ENCODE measurements at places on chromosomes 1 and 21.

DNA sequence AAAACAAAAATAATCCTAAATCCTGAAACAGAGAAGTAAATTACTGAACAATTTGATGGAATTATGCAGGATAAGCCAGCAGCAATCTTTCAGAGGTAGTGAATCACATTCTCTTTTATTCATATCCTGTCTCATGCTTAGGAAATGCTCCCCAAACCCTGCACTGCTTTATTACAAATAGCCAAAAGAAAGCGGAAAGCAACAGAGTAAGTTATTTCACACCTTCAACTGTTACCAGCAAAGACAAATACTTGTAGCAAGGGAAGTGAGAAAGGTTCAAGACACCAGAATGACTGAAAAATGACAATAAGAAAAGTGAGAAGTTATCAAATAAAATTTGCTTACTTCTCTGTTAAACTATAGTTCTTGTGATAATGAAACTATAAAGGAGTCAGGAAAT is 6.2 kb downstream of the ZRANB2 start:
- no peak for DNase-seq

DNA sequence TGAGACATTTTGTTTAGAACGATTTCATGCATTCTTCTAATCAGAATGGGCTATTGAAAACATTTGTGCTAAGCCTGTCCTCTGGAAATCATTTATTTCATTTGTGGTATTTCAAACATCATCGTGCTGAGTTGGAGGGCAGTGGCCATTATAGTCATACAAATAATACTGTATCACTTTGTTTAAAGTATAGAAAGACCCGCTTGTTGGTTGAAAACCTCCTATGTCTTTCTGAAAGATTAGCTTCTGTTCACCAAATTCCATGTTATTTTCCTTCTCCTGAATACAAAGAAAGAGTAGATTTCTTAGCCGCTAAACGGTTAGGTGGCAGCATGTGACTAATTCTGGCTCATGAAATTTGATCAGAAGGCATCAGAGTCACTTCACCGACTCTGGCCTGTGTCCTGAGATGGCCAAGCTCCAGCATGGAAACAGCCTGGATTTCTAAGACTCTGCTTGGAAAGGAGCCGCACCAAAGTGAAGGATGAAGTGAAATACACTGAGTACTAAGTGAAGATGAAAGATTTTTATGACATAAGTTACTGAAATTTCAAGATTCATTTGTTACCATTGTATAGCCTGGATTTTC is 355.1 kb downstream of the USP25 start:
- DNase-seq, result no peak

GRCh38 chr1:202701200-202701599 is 9.1 kb downstream of the SYT2 start:
- no peak for DNase-seq

- DNase-seq, result no peak
These were observed 2.8 kb upstream of the MIXL1 start for GRCh38 chr1:226220473-226221189.

DNA sequence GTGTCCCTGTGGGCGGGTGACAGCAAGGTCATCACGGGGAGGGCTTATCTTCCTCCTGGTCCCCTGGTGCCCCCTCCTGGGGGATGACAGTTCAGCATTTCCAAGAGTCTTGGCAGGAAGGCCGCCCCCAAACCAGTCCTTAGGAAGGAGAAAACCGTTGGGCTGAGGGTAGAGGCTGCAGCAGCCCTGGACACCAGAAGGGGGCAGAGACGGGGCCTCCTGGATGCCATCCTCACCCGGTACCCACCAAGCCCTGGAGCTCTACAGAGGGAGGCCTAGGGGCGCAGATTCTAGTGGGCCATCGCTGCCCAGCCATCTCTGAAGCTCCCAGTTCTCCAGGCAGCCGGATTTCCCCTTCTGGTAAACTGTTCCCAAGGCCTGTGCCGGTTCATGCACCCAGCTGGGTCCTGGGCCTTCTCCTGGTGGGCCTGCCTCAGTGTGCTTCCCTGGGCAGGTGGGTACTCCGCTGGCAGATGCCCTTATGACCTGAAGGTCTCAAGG is 14.8 kb upstream of the ZNF669 start:
- no peak for DNase-seq

DNA sequence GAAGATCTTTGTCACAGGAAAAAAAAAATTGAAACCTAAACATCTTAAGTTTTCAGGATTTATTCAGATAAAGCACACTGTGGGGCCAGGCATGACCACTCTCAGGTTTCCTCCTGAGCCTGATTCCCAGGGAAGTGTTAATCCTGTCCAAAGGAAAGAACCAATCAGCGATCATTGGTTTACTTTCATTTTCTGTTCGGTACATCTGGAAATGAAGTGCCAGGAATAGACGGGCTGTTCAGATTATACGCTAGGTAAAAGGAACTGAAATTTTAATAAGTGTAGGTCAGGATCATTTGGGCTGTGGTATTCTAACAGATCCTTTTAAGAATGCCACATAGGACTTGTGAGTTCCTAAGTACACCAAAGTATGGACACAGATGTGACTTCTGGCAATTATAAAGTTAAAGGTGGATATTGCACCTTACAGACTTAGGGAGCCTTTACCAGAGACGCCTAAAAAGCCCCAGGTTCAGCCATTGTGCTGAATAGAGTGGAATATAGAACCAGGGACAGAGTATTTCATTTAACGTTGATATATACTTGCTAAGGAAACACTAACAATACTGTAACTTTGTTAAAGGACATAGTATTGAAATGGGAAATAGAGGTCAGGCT is 9.3 kb upstream of the CACYBP start:
- DNase-seq, result peak; percentile 45

GRCh38 chr1:2101531-2101930 is 51.3 kb downstream of the PRKCZ start:
- no peak for DNase-seq

DNA sequence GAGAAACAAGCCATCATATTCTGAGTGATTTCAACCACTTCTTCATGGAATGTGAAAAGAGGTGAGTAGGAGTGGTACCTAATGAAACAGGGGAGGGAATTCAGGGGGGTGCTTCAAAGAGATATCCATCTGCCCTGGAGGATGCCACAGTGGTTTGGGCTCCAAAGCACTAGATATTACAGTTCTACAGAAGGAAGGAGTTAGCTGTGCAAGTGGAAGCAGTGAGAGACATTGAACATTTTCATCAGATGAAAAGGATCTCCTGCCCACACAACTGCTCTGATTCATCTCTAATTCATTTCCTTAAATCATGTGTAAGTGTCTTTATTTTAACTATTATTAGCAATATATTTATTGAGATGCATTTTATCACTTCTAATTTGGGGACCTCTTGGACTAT is 2.8 kb upstream of the RGS5 start:
- no peak for DNase-seq

DNA sequence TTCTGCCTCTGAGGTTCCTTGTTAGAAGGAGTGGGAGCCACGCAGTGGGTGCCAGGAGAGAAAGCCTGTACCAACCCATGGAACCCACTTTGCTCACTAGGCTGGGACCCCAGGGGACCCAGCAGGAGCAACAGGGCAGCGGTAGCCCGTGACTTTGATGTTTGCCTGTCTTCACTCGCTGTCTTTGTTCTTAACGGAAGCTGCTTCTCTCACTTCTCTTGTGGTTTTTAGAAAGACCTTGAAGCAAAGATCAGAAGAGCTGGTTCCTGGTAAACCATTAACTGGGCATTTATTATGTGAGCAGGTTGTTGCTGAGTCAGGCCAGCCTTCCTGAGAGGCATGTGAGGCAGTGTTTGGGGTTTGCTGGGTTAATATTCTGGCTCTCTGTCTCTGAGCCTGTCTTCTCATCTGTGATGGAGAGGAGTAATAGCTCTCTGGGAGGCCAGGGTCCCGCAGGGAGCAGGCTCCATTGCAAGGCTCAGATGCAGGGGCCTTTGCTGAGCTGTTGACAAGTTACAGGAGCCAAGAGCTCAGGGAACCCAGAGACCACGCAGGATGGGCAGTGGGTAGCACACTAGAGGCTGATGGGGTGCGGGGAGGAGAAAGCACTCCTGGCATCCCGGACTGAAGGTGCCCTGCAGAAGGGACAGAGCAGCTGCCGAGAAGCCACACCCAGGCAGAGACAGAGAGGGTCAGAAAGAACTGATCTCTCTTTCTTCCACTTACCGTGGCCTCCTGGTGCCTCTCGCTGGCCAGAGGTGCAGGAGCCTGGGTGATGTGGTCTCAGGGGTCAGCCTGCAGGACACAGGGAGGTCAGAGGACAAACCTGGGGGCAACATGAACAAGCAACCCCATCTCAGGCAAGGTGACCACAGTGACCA is 367.5 kb upstream of the C1orf174 start:
- DNase-seq, result no peak

DNA sequence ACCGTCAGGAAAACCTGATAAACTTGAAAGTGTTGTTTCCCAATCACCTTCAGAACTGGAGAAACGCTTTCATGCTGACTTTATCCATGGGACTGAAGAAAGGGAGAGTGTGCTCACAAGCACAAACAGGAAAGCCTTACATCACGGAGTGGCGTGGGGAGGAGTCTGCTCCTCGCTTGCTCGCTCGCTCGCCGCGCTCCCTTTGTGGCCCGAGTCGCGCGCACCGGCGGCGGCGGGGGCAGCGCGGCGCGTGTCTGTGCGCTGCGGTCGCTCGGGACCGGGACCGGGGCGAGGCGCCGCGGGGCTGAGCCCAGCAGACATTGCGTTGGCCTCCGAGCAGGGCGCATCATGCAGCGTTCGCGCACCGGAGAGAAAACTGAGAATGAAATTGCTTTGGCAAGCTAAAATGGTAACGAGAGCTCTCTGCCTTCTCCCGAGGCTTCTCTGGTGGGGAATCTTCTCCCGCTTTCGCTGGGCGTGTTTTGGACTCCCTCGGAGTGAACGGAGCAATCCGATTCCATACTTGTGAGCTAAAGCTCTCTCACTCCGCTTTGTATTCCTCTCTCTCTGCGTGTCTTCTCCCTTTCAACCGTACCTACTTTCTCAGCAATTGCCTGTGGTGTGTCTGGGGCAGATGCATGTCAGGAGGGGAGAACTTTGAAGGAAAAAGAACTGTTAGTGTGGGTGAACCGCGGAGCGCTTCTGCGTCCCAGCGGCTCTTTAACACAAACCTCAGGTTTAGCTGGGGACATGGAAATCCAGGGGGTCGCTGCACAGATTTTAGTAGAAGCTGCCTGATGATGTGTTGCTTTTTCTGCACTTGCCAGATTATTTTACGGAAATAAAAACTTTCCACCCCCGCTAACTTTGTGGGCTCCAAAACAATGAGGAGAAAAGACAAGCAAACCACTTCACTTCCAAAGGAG is at the start of gene RGL1:
Gene RGL1, plus strand, starts transcription at position 205 of the 926 bp plus-strand sequence. Its CDS starts 178 bp downstream, at position 383.
- DNase-seq, result peak; percentile 59

DNA sequence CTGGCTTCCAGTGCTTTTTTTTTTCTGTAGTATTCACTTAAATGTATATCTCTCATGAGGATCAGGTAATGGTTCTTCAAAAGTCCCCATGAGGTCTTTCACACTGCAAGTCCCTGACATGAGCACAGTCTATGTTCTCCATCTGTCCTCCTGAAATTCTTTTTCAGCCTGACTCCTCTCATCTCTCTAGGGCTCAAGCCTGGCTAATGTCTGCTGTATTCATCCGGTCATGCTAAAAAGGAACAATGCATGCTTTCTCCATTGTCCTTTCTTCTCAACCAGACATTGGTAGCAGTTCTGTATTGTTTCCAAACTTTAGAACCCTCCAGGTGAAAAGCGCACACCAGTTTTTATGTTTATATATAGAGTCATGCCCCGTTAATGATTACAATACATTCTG is 368.3 kb upstream of the OLFM3 start:
- no peak for DNase-seq

- DNase-seq, result no peak
These were observed 48.5 kb upstream of the S1PR1 start for GRCh38 chr1:101188331-101188730.

DNA sequence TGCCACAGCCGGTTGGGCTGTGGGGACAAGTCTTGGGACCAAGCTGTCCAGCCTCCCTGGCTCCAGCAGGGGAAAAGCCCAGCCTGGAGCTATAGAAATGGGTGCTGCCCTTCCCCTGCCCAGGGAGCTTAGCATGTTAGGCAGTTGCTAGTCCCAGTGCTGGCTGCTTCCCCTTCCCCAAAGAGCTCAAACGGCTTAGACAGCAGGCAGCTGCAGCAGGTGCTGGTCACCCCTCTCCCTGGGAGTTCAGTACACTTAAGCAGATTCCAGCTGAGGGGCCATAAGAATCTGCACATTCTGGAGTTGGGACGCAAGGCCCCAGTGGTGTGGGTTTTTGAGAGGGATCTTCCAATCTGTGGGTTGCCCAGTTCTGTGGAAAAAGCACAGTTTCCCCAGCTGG is 11.1 kb upstream of the REG4 start:
- no peak for DNase-seq

DNA sequence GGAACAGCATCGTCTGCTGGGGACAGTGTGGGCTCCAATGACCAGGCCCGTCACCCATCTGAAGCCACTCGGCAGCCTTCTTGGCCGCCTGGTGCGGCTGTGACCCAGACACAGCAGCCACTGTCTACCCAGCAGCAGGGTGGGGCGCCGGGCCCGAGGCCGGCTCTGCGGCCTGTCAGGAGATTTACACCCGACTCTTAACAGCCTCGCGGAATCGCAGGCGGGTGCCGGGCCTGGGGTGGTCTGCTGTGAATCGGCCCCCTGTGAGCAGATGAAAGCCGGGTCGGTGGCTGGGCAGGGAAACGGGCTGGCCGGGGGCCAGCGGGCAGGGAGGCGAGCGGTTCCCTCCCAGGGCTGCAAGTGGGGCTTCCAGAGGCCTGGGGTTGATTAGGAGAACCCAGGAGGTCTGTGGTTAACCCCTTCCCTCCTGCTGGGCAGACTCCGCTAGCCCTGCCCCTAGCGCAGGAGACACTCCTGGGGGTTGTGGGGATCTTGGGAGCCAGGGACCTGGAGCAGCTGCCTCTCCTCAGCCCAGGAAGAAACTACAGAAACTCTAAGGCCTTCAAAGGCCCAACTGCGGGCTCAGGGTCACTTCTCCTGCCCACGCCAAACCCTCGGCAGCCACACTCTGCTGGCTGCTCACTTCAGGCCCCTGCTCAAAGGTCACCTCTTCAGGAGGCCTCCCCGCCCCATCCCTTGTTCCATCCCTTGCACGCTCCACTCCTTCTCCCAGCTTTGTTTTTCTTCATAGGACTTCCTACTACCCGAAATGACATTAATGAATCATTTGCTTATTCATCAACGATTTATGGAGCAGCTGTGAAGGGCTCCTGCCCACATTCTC is 15.6 kb downstream of the RUNX3 start:
- no peak for DNase-seq

DNA sequence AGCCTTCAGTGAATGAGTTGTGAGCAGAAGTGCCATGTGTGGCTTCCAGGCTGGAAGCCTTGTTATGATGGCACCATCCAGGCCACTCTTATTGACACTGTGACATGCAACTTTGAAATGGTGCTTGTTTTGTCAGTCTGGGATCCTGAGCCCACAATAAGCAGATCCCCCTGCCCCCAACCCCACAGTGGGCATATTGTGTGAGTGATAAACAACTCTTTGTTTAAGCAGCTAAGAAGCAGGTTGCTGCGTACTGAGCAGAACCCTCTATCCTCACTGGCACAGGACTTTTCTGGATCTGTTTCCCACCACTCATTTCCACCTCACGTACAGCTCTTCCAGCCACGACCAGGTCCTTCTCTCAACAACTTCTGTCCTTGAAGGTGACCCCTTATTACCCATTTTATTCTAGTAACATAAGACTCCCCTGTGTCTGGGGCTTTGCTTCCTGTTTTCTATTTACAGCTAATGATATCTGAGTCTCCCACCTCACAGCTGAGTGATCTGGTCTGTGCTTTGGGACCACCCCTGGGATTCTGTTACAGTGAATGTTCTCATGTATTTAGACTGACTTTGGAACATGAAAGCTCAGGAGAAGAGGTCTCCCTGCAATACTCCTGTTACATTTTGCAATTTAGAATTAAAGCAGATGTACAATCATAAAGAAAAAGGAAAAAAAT is 375.5 kb downstream of the PCP4 start:
- no peak for DNase-seq
